HFFc6 (cell line): ENCODE measurements at places on chromosomes 1 and 21.

GRCh38 chr1:20223551-20224419 is 37.5 kb upstream of the PLA2G2C start:
- DNase-seq: no peak

GRCh38 chr21:22890656-22891055 is 1892.4 kb downstream of the NCAM2 start:
- DNase-seq: no peak

- DNase-seq: no peak
Measured at GRCh38 chr1:157176591-157177121, 38.5 kb upstream of the ETV3 start.

DNA sequence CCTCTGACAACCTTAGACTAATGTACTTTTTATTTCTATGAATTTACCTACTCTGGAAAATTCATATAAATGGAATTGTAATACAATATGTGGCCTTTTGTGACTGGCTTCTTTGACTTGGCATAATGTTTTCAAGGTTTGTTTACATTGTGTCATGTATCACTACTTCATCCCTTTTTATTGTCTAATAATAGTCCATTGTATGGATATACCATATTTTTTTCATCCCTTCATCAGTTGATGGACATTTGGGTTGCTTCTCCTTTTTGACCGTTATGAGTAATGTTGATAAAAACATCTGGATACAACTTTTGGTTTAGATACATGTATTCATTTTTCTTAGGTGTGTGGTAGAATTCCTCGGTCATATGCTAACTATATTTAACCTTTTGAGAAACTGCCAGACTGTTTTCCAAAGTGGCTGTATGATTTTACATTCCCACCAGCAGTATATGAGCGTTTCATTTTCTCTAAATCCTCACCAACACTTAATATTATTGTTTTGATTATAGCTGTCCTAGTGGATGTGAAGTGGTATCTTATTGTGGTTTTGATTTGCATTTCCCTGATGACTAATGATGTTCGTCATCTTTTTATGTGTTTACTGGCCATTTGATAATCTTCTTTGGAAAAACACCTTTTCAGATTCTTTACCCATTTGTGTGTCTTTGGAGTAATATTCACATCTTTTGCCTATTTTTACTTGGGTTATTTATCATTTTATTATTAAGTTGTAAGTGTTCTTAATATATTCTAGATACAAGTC is 3.5 kb downstream of the RO60 start:
- peak; percentile 25 for DNase-seq

GRCh38 chr1:94096797-94097549 is 24.0 kb downstream of the ABCA4 start:
- DNase-seq: no peak

DNA sequence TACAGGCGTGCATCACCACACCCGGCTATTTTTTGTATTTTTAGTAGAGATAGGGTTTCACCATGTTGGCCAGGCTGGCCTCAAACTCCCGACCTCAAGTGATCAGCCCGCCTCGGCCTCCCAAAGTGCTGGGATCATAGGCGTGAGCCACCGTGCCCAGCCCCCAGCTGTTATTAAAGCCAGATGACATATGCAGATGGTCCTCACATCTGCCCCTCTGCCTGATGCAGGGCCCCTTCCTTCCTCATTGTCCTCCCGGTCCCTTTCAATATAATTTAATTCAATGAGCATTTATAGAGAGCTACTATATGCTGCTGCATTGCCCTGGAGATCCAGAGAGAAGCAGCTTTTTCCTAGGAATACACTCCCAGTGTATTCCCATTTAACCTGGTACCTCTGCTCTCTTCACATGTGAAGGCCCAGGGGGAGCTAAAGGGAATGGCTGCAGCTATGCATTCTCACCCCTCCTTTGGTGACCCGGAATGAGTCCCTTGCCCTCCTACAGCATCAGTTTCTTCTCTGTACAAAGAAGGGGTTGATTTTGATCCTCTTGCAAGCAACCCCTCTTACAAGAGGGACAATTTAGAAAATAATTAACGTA is 55.6 kb downstream of the L1TD1 start:
- no peak for DNase-seq

- no peak for DNase-seq
Measured at GRCh38 chr1:16224472-16224871, 12.0 kb upstream of the ARHGEF19 start.

- DNase-seq: no peak
Measured at GRCh38 chr1:206004826-206005225, 1.6 kb upstream of the RAB7B start.

DNA sequence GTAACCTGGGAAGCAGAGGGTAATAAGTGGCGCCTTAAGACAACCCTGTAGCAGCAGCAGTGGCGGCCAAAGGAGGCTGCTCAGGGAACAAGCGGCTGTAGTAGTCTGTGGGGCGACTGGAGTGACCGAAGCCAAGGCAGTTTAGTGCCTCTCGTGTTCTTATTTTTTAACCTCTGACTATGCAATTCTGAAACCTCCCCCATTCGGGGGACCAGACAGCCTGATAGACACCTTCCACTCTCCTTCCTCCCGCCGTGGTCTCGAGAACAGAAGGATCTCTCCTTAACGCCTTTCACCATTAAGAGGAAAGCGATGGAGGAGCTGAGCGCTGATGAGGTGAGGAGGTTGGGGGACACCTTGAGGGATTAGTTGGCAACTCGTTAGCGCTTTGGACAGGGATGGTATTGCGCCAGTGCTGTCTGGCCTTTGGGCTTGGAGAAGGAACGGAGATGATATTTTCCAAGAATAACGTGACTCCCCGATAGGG is 644 bp downstream of the UBE4B start:
- peak; percentile 42 for DNase-seq

DNA sequence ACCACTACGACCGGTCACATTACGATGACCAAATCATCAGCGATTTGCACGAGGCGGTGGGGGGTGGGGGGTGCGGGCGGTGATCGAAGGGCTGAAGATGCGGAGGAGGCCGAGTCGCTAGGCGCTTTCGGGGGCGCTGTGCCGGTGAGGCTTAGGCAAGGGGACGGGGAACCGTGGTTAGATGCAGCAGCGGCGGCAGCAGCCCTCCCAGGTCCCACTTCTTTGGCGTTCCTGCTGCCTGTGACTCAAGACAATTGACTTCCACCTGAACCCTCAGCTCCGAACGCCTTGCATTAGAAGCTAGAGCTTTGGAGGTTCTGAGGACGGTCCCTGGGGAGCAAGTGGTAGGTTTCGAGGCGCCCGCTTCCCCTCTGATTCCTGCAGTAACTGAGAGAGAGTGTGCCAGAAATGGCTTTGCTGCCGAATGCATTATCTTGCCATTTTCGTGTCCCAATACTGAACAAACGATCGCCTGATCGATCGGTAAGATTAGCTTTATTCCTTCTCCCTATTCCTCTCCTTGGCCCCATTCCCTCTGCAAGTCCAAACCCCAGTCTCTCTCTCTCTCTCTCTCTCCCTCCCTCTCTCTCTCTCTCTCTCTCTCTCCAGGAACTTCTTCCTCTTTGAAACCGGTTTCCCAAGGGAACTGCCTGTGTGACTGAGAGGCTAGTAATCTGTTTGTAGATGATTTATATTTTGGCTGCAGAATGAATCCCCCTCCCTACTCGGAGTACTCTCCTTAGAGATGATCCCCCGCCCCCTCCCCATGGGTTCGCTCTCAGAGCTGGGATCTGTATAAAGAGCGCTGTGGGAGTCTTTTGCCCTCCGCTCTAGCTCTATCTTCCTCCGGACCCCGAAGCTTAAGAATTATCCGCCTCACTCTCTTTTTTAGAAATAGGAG is 735 bp upstream of the BRINP3 start:
- no peak for DNase-seq

DNA sequence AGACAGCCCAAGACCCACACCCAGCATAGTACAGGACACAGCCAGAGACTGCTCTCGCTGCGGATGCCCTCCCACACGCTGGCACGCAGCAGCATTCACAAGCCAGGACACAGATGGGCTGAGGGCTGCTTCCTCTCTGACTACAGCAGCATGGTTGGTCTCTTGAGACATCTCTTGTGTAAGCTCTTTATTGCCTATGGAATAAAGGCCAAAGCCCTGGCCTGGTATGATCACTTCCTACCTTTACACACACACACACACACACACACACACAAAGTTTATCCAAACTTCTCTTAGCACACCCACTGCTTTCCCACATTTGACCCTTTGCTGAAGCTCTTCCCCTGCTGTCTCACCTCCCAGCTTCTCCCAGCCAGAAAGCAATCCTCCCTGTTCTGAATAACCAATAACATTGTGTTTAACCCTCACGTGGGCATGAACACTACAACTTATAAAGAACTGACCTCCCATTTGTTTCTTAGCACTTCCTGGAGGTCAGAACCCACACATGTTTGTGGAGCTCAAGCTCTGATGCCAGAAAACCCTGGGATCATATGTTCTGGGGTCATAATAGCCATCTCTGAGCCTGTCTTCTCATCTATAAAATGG is 1.2 kb upstream of the LUZP1 start:
- peak; percentile 12 for DNase-seq

- DNase-seq: no peak
Measured at GRCh38 chr1:27120854-27121253, 34.1 kb downstream of the SLC9A1 start.

DNA sequence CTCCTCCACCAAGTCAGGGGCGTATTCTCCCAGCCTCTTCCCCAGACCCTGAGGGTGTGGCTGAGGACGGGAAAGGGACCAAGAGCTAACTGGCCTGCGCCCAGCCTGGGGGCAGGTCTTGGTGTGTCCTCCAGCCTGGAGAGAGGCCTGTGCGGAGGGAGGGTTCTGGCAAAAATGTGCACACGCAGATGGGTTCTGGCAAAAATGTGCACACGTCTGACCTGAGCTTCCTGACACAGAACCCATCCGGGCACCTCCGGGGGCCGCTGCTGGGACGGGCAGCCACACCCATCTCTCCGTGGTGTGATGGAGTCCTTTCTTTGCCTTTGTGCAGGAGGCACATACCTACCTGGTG is 23.1 kb upstream of the PKP1 start:
- DNase-seq: no peak

GRCh38 chr21:38227401-38227800 is 29.4 kb upstream of the KCNJ15 start:
- DNase-seq: no peak

DNA sequence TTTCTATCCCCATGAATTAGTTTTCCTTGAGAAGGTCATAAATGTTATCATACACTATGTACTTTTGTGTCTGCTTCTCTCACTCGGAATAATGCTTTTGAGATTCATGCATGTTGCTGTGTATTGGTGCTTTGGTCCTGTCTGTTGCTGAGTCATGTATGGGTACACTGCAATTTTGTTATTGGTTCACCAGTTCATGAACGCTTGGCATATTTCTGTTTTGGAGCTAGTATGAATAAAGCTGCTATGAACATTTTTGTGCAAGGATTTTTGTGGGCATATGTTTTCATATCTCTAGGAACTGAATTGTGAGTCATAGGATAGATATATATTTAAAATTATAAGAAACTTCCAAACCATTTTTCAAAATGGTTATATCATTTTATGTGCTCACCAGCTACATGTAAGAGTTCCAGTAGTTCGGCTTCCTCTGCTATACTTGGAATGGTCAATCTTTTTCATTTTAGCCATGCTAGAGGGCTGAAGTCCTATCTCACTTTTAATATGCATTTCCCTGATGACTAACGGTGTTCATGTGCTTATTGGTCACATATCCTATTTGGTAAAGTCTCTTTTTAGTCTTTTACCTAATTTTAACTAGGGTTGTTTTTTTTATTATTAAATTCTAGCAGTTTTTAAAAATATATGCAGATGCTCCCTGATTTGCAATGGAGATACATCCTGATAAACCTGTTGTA is 38.2 kb downstream of the ETS2 start:
- DNase-seq: peak; percentile 41

DNA sequence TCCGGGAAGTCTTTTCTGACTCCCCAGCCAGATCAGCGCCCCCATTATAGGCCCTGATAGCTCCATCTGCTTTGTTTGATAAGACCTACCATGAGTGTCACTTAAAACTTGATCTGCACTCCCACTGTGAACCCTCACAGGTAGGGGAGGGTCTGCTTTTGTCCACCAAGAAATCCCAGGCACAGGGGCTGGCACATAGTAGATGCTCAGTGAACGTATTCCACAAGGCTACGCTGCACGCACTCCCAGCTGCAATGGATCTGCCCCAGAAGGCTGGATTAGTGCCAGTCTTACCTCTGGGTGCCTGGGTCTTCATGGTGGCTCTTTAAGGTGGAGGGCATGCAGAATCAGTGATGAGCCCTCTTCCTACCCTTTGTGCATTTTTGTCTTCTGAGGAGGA is 447.1 kb downstream of the PTPRU start:
- no peak for DNase-seq

GRCh38 chr1:15952317-15953258 is 23.3 kb downstream of the ZBTB17 start:
- DNase-seq: peak; percentile 99

- no peak for DNase-seq
Measured at GRCh38 chr1:70842562-70842961, 205.1 kb downstream of the PTGER3 start.

DNA sequence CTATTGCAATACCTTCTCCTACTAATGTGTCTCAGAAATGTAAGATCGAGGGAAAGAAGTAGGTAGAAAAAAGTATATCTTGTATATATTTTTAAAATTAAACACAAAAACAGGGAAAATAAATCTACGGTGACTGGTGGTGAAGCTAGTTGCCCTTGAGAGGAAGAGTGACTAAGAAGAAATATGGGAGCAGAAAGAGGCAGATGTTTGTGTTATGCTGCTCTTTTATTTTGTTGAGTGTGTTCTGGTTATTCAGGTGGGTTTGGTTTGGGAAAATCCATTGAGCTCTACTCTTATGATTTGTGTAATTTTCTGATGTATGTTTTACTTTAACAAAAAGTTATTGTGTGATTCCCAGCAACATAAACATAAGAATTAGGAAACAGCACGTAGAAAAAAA is 444.9 kb upstream of the B3GALT2 start:
- DNase-seq: no peak

DNA sequence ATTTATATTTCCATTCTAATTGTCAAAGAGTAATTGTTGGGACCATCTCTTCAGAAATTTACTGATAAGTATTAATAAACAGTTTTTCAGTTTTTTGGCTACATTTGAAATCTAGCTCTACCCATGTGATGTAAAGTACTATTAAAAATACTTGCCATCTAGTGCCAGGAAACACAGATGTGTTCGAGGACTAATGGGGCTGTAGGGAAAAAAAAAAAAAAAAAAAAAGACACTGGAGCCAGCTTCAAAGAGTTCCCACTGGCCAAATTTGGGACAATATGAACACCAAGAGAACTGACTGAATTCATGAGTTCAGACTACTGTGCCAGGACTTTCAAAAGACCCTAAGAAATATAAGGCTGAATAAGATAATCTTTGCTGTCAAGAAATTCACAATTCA is 65.2 kb upstream of the GFI1 start:
- DNase-seq: no peak

GRCh38 chr21:36927719-36928117 is 38.8 kb downstream of the HLCS start:
- peak; percentile 94 for DNase-seq

DNA sequence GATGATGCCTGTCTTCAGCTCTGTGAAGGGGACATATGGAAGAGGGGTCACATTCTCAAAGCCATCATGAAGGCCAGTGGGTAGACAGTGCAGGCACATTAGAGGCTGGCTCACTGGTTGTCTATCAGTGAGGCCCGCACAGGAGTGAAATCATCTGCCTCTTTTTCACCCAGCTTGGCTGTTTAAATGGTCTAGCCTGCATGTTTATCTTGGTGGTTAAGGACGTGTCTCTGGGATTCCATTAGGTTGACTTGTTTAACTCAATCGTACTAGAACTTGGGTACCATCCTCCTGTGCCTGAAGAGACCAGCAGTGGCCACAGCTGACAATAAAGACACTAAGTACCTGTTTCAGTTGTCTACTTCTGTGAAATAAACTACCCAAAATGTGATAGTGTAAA is 219.3 kb downstream of the PLPP3 start:
- no peak for DNase-seq

GRCh38 chr1:212512816-212513559 is 80.3 kb downstream of the NENF start:
- DNase-seq: peak; percentile 33

- peak; percentile 96 for DNase-seq
Measured at GRCh38 chr1:245771511-245772281, 616.9 kb downstream of the KIF26B start.
